NCI-H1092 (cell line): ENCODE measurements at places on chromosomes 6 and 20.

DNA sequence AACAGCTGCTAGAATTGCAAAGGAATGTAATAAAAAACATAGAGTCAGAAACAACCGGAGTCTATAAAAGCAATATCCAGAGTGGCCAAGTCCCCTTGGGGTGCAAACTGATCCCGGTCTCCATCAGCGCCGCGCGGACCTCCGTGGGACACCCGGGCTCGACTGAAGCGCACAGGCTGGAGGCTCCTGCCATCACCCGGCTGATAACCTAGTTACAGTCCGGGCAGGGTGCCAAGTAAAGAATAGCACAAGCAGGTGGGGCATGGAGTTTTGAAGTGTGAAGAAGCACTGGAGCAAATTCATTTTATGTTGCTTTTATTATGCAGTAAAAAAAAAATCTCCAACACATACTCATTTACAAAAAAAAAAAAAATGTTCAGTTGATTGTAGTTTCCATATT lies 205.1 kb upstream of the GMDS start:
- peak; percentile 40 for DNase-seq

GRCh38 chr6:133467982-133468380 lies 226.8 kb downstream of the EYA4 start:
- no peak for DNase-seq

GRCh38 chr6:139486476-139486799 lies 112.0 kb upstream of the CITED2 start:
- no peak for DNase-seq

DNA sequence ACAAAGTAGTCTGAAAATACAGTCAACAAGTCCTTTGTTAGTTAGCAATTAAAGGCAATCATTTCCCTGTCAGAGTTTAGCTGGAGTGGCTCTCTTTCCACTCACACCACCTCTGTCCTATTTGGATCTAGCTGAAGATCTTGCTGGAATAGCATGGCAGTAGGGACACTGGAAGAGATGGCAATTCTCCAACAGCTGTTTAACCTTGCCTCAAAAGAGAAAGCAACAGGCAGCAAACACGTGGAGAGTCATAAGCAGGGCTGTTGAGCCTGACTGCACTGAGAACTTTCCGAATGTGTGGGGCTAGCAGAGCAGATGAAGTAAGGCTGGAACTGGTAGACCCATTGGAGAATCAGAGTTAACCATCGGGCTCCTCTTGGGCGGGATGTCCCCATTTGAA lies 38.0 kb upstream of the PRSS35 start:
- DNase-seq = no peak
